NCI-H1930 (cell line): ENCODE measurements at places on chromosomes 3 and 15.

- no peak for DNase-seq
Observed at GRCh38 chr3:52532838-52533622, 627 bp downstream of the NT5DC2 start.

- DNase-seq: no peak
Observed at GRCh38 chr15:89136818-89137772, 48.8 kb downstream of the ABHD2 start.

DNA sequence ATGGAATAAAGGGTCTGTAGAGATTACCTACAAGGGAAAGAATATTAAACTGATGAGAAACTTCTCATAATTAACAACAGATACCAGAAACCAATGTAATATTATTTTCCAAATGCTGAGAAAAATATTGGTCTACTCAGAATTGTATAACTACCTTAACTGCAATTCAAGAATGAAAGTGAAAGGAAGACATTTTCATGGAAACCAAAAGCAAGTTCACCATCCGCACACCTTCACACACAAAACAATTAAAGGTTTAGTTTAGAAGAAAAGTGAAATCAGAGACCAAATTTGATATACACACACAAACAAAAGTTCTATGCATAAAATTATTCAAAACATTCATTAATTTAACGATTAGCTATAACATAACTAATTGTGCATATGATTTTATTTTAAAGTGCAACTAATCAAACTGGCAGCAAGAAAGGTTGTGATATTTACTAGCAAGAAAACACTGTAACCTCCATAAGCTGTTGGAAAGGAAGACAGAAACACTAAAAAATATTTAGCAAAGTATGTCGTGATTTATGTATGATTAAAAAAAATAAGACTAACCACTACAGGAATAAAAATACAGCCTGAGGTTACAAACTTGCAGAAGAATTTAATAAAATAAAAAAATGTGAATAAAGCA, 395.5 kb downstream of the FGF12 start:
- no peak for DNase-seq

DNA sequence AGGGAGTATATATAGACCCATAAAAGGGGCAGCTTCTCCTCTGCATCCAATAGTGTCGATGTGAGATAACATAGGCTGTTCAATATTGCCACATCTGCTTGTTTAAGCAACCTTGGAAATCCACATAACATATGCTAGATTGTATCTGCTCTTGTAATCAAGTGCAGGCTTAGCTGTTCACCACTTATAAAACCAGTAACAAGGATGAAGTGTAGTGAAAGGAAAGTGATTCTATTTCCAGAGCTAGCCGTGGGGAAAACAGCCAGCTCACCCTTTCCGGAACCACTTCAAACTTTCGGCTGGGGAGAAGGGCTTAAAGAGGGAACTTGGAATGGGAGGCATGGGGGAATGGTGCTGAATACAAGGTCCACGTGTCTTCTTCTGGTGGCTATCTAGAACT, 204.0 kb downstream of the TAFA4 start:
- no peak for DNase-seq

DNA sequence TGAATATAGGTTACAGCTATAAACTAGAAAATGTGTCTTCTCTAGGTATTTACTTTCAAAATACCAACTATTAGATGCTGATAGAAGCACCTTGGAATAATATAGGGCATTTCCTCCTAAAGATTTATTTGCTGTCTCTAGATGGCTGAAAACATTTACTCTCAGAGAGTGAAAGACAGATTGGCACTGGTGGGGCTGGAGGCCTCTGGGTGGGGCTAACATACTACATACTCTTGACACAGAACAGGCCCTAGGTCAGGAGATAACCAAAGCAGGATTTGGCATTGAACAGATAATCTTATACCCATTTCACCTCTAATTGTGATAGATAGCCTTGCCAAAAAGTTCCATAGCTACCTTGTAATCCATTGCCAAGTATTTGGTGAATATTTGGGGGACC, 253.3 kb upstream of the TBC1D5 start:
- no peak for DNase-seq
